ENCODE measurements at places on chromosomes 7 and 10. TPM values are rescaled to one million over a fixed set of nuclear protein-coding genes. Genes with fewer than 3 reads are reported as not detected.

TFAM gene
- 27.7 TPM for polyA plus RNA-seq

MEOX2 gene
- polyA plus RNA-seq: 1.00 TPM

C7orf33 gene
- not detected for polyA plus RNA-seq

DCLRE1C gene
- 7.9 TPM for polyA plus RNA-seq

LIPN gene
- not detected for polyA plus RNA-seq

RBP3 gene
- polyA plus RNA-seq: 1.1 TPM
